ENCODE measurements at places on chromosomes 7 and 10.

GRCh38 chr7:101216860-101217387 is 457 bp downstream of the PLOD3 start:
- no peak for DNase-seq

- no peak for DNase-seq
Measured at GRCh38 chr10:86856156-86856555, 99.7 kb downstream of the BMPR1A start.

- no peak for DNase-seq
Measured at GRCh38 chr10:17001961-17002749, 127.5 kb downstream of the CUBN start.

GRCh38 chr7:143384148-143384547 is 3.0 kb downstream of the ZYX start:
- DNase-seq, result no peak
